ENCODE measurements at places on chromosomes 11 and 22.
A peak's percentile ranks its signal among the peaks of the same experiment; 100 is the strongest.

GRCh38 chr22:26485806-26486390 is 2.2 kb downstream of the SRRD start:
- DNase-seq = no peak

DNA sequence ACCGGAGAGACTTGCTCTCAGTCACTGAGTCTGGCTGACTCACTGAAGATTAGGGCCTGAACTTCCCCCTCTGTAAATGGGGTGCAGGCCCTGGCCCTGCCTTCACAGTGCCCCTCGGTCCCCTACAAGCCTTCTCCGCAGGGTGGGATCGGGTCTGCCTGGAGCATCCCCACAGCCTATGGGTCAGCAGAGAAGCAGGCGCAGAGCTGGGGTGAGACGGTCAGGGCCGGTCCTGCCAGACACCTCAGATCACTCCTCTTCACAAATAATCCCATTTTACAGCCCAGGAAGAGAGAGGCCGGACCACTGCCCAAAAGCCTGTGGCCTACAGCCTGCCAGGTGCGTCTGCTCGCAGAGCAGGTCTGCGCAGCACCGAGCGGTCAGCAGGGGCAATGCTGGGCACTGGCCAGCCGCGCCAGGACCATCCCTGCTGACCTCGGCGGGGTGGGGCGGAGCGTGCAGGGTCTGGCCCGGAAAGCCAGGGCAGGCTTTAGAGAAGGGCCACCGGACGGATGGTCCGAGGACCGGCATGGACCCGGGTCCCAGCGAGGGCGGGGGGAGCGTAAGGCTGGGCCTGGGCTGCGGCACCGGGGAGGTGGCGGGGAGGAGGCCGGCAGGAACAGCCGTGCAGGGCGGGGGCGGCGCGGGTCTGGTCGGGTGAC is 522 bp upstream of the SEPTIN5 start:
- no peak for DNase-seq

DNA sequence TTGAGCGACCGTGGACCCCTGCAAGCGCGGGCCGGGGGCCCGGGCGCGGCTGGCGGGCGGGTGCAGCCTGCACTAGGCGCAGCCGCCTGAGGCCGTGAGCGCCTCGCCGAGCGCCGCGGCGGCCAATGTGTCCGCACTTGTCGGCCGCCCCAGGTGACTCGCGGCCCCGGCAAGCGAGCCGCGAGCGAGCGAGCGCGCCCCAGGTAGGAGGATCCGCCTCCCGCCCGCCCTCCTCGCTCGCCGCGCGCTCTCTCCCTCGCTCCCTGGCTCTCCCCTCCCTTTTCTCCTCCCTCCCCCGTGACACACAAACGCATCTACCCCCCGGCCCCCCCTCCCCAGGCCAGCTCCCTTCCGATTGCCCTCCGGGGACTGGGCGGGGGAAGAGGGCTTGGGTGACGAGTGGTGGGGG is at the start of gene WNT7B:
TSS of gene WNT7B (minus strand) at position 160 of the 409 bp plus-strand sequence. CDS start 408 bp downstream, outside the sequence.
- no peak for DNase-seq

DNA sequence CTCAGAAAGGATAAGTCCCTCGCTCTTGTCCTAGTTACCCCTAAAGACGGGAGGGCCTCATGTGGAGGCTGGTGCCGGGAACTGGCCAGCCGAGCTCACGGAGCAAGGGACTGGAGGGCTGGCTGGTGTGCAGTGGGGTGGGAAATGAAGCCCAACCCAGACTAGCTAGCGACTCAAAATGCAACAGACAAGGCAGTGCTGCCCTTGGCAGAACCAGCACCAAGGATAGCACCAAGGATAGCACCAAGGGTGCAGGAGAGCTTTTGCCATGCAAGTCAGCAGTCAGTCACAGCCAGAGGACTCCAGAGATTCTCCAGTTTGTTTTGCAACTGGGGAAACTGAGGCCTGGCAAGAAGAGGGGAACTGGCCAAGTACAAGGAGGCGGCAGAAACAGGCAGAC is 6.5 kb upstream of the BATF2 start:
- no peak for DNase-seq

GRCh38 chr11:73233211-73233610 is 15.1 kb downstream of the P2RY2 start:
- DNase-seq = no peak

DNA sequence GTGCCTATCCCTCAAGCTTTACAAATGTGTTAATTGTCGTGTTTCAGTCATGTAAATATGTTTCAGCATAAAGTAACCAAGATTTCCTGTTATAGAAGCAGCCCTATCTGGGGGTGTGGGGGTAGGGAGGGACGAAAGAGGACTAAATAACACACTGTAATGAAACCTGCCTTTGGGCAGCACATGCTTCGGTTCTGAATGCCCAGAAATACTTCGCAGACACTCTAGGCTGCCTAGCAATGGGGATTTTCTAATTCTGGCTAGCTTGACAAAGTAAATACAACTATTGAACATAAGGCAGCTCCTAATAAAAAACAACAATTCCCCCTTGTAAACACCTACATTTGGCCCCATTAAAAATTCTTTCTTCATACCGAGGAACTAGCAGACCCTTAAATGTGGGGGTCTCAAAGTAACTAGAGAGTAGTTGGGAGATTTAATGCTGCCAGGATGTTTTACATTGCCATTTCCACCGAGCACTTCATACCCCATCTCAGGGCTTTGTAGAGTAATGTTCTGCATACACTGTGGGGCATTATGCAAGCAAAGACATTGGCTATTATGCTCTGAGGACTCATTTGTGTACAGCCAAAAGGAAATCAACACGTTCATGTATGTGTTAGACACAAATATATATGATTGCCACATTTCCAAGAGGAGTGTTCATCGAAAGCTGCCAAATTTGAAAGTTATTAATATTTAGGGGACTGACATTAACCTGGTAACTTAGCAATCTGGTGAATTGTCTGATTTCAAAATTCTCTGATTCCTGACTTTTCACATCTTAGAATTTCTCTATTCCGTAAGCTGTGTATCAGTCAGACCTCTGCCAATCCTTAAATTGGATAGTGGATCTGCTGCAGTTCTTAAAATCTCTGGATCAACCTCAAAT is 42.1 kb downstream of the PAX6 start:
- DNase-seq = no peak

DNA sequence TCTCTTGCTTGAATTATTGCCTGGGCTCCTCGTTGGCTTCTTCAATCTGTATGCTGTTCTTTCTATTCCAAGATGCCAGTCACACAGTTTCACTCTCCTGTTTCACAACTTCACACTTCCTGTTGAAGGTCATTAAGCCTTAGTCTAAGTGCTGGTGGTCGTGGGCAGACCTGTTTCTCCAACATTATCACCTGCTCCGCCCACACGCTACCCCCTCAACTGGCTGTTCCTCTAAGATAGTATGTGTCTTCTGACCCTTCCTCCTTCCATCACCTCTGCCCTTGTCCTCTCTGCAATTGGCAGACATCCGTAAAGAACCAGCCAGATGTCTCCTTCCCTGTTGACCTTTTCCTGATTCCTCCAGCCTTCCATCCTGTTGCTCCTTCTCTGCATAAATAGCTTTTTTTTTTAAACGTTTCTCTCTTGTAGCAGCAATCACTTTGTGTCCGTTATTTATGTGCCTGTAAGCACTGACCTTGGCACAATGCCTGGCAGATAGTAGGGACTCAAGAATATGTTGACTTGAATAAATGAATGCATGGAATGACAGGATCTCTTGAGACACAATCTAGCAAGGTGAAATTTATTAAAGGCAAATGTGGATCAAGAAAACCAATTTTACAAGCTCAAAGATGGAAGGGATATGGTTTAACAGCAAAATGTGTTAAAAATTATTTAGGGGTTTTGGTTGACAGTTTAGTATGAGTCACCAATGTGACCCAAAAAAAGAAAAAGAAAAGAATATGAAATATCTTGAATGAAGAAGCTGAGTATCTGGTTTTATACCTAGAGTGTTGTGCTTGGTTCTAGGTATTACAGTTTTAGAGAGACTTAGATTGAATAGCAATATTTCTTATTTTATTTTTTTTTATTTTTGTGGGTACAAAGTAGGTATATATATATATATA is 12.6 kb downstream of the DIXDC1 start:
- DNase-seq = no peak

GRCh38 chr11:64607381-64607985 is 16.5 kb downstream of the SLC22A12 start:
- no peak for DNase-seq

DNA sequence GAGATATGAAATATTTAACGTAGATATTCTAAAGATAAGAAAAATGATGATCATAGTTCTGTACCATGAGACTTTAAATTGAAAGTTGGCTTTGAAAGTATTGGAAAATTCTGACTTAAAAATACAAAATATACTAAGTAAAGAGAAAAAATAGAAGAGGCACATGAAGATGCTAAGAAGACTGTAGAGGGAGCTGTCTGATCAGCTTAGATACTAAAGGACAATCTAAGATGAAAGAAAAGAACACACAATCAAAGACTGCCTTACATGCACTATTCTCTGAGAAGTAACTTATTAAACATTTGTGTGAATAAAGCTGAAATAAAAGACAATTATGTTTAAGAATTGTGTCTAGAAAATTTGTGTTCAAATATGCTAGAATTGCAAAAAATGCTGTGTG is 55.1 kb downstream of the RBMXL2 start:
- DNase-seq = no peak

DNA sequence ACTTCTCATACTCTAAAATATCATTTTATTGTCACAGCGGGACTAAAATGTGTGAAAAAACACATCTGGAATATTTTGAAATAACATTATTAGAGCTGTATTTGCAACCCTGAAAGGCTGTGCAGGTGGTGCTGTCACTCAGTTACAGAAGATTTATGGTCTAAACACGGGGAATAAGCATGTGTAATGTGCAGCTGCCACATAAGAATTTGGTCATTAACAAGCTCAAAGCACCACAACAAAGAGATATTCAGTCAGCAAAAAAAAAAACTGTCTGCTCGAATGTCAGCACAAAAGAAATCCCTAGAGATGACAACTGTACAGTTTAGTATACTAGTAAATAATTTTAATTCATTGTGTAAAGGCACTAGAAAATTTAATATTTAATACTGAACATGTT is 31.3 kb downstream of the TMEM123 start:
- peak; percentile 60 for DNase-seq

- no peak for DNase-seq
Observed at GRCh38 chr11:101917226-101917625, 904 bp upstream of the ANGPTL5 start.

DNA sequence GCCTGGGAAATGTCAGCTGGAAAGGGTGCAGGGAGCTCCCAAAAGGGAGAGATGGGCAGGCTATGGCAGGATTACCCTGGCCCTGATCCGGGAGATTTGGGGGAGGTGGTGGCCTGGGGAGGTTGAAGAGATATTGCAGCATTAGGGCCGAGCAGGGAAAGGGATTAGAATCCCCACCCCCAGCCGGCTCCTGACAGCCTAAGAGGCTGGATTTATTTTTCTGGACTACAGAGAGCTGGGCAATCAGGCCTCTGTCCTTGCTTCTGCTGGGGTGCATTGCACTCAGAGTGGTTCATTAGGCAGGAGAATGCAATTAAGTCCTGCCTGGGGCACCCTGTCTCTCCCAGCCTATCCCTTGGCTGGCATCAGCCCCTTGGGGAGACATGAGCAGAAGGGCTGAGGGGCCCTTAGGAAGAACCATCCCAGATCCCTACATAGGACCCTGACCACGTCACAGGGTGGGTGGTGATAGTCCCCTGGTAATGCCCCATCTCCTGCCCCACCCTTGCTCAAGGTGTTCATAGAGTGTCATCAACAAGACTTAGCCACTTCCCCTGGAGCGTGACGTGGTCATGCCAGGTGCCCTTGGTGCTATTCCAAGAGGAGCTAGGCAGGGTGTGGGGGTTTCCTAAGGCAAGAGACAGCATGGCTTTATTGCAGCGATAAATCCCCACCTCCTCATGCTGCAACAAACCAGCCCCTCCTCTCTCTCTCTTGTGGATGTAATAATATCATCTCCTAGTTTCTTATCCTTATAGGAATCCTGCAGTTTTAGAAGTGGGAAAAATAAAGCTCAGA is 38.4 kb upstream of the KLHL35 start:
- no peak for DNase-seq

DNA sequence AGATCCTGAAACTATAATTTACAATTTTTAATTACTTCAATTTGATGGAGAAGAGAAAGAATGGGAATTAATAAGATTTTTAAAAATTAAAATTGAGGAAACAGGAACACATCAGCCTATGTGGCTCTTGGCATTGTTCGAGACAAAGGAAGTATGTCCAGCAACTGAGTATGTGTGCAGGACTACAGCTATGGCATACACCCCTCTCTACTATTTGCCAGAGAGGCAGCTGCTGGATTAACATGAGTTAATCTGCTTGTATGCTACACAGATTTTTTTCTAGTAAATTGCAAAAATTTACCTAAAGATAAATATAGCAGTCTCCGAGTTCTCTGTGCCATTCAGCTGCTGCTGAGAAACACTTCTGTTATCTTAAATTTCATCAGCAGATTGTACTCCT is 70.6 kb downstream of the PHF21A start:
- DNase-seq = no peak

GRCh38 chr11:114053406-114053805 is 6.1 kb upstream of the ZBTB16 start:
- no peak for DNase-seq

DNA sequence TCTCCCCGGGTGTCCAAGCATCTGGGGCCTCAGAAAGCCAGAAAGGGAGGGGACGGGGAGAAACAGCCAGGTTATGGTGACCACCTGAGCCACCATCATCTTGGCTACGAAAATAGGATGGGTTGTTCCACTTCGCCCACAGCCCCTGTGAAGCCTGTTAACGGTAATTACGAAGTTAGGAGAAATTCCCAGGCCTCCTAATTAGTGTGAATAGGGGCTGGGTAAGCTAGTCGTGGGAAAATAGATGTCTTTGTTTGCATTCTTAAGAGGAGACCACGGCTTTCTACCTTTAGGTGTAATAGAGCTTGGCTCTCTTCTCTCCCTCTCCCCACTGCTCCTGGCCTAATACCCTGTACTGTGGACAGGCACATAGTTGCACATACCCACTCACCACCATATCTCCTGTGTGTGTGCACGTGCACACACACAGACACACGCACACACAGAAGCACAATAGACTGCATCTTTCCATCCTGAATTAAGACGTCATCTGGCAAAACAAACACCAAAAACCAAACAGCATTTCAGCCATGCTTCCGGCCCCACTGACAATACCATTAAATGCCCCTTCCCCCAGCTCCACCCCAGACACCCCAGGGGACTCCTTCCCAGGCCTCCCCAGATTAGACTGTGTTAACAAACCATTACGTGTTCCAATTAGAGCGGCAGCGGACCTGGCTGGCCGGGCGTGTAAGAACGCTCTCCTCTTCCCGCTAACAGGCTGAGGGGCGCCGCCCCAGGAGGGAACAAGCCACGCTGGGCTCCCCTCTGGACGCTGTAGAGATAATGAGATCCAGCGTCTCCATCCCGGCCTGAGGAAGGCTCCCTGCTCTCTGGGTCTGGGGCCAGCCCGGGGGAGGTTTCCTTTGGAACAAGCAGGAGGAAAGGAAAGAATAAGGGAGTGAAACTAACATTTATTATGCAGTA is 72.8 kb downstream of the TP53I11 start:
- no peak for DNase-seq
